ENCODE measurements at places on chromosomes 16 and 17. TPM values are rescaled to one million over a fixed set of nuclear protein-coding genes. Genes with fewer than 3 reads are reported as not detected.

Gene EVPLL
- total RNA-seq = 2.3 TPM

Gene G6PC1
- not detected for total RNA-seq

Gene TBKBP1
- total RNA-seq = 5.8 TPM

Gene NUFIP2
- total RNA-seq = 39.6 TPM

Gene PMFBP1
- total RNA-seq = 0.68 TPM

Gene NKIRAS2
- total RNA-seq = 39.2 TPM

Gene CARHSP1
- 112 TPM for total RNA-seq

Gene HSPB9
- total RNA-seq = not detected

Gene TSPAN10
- total RNA-seq = 3.2 TPM

Gene GUCY2D
- total RNA-seq = 0.28 TPM

Gene CD300LB
- not detected for total RNA-seq

Gene CCDC144A
- total RNA-seq = 0.68 TPM

Gene ZMYND15
- total RNA-seq = 0.34 TPM

Gene EPOP
- total RNA-seq = 2.6 TPM

Gene KRT40
- not detected for total RNA-seq

Gene CXCL16
- total RNA-seq = 37.5 TPM

Gene NT5C3B
- total RNA-seq = 35.0 TPM

Gene ZNF423
- under 0.01 TPM for total RNA-seq

Gene HSF4
- total RNA-seq = 8.4 TPM

Gene HOXB1
- not detected for total RNA-seq

Data from nasal cavity respiratory epithelium epithelial cell of viscerocranial mucosa (primary cell).